CD4-positive, alpha-beta T cell (primary cell): ENCODE measurements at places on chromosomes 2 and 18.

GRCh38 chr2:71596011-71596410 is 142.7 kb downstream of the DYSF start:
- DNase-seq: no peak

GRCh38 chr2:117785740-117786139 is 28.8 kb upstream of the DDX18 start:
- no peak for DNase-seq

DNA sequence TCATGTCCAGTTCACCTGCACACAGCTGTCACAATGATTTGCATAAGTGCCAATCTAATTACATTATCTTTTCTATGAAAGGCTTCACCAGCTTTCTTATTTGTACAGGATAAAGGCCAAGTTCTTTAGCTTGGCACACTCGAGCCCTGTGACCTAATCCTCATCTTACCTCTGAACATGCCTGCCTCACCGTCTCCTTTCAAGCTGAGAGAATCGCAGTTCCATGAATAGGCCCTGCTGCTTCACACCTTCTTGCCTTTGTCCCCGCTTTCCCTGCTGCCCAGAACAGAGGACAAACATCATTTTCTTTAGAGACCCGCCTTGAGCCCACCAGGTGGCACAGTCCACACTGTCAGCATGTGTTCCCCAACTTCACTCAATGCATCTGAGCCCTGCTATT is 1094.7 kb downstream of the BCL11A start:
- no peak for DNase-seq

GRCh38 chr2:117342415-117342814 is 472.1 kb upstream of the DDX18 start:
- DNase-seq: no peak

- DNase-seq: no peak
These were observed 10.1 kb upstream of the CCDC138 start for GRCh38 chr2:108776475-108776874.

DNA sequence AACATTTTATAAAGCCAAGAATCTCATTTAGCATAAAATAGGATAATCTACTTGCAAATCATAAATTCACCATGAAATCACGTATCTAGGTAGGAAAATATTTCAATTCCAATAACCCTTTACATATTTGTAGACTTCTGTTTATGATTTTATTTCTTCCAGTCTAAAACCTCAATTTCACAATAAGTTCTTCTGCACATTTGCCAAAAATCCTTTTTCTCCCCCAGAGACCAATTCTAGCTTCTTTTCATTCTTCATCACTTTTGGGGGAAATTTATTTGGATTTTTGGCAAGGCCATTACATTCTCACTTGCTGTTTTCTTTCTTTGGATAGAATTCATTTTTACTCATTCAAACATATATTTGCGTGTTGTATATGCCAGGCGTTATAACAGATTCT is 86.8 kb downstream of the SPRED2 start:
- no peak for DNase-seq
